ENCODE measurements at places on chromosomes 13 and 19.

DNA sequence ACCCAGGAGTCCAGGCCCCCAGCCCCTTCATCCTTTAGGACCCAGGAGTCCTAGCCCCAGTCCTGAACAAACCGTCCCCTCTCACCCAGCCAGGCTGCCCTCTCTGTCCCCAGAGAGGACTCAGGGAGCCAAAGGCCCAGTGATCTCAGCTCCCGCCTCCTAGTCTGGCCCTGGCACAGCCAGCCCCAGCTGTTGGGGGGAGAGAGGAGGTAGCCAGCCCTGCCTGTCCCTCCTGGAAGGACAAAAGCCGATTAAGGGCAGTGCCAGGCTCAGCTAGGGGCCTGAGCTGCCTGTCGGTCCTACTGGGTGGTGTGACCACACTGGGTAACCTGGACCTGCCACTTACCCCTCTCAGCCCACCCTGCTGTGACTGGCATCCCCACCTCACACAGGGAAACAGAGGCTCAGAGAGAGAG is 14.5 kb downstream of the LIPE start:
- DNase-seq: no peak

DNA sequence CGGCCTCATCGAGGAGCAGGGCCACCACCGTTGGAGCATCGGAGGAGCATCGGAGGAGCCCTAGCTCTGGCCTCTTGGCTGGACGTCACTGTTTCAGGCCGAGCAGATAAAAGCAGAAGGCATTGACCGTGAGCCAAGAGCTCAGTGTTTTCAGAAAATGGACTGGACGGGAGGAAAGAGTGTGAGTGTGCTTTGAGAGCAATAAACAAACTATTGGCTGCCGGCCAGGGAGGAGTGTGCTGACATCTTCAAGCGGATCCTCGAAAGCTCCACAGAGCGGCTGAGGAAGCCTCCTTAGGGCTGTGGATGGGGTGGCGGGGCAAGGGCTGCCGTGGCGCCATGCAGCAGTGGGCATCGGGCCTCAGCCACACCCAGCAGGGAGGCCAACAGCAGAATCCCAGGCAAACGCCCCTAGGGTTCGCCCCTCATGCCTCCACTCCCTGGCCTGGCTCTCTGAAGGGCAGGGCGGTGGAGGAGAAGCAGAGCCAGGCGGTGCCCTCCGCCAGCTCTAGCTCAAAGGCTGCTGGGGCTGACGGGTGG is 41.8 kb downstream of the IRS2 start:
- no peak for DNase-seq

- DNase-seq: peak; percentile 34
Measured at GRCh38 chr13:20489185-20489820, 36.4 kb downstream of the CRYL1 start.

DNA sequence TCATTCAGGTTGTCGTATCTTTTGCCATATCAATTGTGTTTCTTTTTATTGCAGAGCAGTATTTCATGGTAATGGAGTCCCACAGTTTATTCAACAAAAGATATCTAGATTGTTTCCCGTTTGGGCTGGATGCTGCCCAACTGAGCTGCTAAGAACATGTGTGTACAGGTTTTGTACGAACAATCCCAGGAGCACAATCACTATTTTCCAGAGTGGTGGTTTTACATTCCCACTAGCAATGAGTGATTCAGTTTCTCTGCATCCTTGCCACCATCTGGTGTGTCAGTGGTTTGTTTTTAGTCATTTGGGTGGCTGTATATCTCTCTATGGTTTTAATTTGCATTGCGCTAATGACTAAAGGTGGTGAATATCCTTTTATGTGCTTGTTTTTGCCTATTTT is 52.7 kb upstream of the ZDHHC20 start:
- DNase-seq: no peak

DNA sequence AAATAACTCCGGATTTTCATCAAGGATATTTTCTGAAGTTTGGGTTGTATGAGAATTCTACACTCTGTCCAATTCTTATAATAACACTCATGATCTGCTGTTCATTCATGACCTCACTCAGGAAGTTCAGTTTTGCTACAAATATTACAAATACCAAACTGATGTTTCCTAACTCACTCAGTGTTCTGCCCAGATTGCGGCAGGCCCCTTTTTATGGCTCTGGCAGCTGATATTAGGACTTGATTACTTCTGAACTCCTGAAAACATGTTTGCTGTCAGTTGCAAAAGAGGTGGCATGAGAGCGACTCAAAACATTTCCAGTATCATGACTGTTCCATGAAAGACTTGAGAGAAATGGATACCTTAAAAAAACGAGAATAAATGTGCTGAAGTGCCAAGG is 188.0 kb downstream of the RGCC start:
- DNase-seq: no peak

DNA sequence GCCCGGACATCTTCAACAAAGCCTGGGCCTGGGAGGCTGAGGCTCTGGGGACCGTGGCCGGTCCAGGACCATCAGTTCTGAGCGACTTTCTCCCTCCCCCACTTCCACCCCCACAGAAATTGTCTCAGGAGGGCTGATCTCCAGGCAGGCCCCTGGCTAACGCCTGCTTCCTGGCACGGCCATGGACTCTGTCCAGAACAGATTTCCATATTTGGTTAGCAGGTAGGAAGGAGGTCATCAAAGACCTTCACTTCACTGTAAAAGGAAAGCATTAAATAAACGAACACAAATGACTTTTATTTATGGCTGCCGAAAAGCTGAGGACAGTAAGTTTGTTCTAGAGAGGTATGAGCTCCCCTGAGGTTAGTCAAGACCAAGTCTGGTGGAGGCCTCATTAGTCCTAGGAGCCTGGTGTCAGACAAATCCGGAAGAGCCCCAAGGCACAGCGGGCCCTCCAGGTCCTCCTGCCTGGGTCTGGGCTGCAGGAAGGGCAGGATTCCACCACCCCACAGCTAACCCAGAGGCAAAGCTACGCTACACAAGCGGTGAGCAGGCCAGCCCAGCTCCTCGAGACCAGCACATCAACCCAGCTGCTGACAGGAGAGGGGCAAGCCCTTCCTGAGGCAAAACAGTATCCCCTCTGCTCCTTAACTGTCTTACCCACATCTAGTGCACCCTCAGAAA is 4.6 kb upstream of the PLPP2 start:
- DNase-seq: no peak

GRCh38 chr19:54576411-54576976 is 2.9 kb downstream of the LILRA2 start:
- no peak for DNase-seq

DNA sequence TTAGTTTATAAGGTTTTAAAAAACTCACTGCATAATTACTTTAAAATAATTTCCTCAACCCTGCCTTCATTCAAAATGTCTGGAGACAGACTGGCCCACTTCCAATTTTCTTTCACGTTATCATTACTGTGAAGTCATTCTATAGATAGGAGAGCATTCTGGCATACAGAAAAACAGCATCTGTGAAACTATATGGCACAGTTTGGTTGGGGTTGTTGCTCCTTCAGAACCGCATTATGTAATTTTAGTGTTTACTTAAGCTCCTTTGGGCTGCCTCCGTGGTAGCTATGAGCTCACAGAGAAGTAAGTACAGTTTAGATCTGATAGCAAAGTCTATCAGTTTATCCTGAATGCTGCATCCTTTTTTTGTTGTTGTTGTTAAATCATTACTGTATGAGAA is 104.3 kb downstream of the KCNRG start:
- DNase-seq: no peak

DNA sequence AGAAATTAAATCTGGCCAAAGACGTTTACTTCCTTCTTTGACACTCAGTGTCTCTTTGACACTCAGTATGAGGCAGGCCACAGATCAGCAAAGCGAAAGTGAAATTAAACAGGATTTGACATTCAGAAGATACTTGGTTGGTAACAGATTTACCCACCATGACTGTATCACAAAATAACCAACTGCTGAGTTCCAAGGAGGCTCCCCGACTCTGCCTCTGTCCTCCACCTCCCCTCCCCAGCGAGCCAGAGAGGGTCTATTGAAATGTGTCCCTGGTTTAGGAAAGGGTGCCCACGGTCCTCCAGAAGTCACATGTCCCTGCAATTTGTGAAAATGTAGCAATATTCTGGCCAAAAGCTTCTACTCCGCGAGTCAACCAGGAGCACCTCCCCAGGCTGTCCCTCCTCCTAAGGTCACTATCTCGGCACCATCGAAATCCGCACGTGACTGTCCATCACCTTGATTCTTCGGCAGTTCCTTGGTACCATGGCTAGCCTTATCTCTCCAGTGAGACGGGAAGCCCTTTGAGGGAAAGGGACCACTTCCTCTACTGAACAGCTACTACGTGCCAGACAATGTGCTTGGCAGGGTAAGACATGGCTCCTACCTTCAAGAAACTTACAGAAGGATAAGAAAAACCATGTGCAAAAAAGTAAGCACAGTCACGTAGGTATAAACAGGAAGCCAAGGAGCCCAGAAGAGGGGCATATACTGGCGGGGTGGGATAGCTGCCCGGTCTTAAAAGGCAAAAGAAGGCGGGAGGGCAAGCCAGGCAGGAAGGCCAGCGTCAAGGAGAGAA is 1.5 kb downstream of the N4BP2L1 start:
- no peak for DNase-seq

- no peak for DNase-seq
Measured at GRCh38 chr19:34335914-34336313, 29.1 kb upstream of the GPI start.

- DNase-seq: no peak
Measured at GRCh38 chr19:50449236-50449899, 16.7 kb downstream of the MYBPC2 start.

Measured in activated CD8-positive, alpha-beta memory T cell treated with anti-CD3 and anti-CD28 coated beads for 4 hours (primary cell).